NCI-H226 (cell line): ENCODE measurements at places on chromosomes 12 and 14.
A peak's percentile ranks its signal among the peaks of the same experiment; 100 is the strongest.

GRCh38 chr12:117058442-117059072 lies 40.7 kb downstream of the TESC start:
- no peak for DNase-seq

- DNase-seq: no peak
Observed at GRCh38 chr14:92413379-92413778, 90.4 kb downstream of the SLC24A4 start.

DNA sequence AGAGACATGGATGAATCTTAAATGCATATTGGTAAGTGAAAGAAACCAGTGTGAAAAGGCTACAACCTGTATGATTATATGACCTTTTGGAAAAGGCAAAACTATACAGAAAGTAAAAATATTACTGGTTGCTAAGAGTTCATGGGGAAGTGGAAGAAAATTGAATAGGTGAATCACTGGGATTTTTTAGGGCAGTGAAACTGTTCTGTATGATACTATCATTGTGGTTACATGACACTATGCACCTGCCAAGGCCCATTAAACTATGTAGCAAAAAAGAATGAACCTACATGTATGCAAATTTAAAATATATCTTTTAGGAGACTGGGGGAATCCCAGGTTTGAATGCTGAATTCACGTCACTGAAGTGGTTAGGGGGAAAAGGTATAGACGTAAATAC lies 12.6 kb upstream of the OR8S1 start:
- no peak for DNase-seq

DNA sequence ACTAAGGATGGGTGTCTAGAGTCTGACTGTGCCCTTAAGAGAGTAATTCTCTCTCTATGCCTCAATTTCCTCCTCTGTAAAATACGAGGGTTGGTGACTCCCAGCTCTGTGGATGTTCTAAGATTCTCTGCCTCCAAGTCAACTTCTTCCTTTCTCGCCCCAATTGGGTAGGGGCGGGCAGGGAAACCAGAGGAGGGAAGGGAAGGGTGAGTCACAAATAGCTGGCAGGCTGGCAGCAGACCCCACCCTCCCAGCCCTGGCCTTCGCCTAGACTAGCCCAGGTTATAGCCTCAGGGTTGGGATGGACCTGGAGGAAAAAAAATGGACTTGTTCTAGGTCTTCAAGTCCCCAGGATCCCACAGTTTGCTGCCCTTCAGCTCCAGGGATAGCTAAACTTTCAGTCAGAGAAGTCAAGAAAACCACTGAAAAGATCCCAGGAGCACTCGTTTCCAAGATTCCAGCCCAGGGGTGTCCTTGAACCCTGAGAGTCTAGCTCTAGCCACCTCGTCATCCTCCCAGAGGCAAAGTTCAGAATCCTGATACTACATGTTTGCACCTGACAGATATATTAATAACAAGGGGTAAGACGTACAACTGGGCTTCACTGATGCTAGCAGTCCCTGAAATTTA lies 2.3 kb downstream of the DGKA start:
- DNase-seq: peak; percentile 86

GRCh38 chr14:59217011-59217410 lies 28.5 kb downstream of the DAAM1 start:
- no peak for DNase-seq

- peak; percentile 22 for DNase-seq
Observed at GRCh38 chr14:89856871-89857345, 97.6 kb downstream of the EFCAB11 start.

DNA sequence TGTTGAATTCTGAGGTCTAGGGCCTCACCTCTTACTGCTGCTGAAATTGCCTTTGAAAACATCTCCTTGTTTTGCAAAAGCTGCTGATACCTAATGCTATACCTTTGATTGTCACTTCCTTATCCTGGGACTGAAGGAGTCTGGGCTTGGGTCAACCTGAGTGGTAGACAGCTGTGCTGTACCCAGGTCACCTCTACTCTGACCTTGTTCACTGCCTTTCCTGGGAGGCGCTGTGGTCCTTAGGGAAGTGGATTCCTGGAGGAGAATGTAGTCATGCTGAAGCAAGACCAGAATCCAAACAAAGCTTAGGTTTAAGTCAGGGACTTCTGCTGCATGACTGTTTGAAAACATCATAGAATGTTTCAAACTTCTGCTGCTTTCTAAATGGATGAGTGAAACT lies 191.4 kb downstream of the SNAPC1 start:
- no peak for DNase-seq

DNA sequence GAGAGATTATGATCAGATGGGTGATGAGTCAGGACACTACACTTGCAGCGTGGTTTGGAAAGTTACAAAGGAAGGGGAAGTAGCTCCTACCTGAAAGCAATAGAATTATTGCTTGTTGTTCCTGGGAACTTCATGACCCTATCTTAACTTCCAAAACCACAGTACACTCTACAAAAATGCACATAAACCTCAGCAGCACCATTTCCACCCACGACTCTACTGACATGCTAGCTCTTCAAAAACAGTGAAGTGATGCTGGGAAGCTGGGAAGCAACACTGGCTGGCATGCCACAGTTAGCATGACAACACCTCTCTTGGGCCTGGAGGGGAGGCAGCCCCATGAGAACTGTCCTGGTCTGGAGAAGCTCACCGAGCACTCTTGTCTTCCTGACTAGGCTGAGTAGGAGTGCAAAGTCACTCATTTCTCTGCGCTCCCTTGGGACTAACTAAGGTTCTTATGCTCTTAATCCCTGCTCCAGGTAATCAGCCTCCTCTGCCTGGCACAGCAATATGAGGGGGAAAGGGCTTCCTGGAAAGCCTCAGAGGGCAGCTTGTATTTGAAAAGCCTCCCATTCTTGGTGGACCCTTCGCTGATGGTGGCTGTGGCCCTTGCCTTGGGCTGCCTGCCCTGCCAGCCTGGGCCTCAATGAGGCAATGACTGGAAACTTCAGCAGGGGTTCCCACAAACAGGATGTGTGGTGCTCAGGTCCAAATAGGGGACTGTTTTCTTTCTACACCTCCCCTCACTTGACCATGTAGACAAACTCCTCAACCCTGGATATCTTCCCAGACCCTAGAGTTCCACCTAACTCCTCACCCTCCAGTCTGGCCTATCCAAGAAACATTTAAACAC lies 1.2 kb downstream of the KRT3 start:
- DNase-seq: peak; percentile 30

DNA sequence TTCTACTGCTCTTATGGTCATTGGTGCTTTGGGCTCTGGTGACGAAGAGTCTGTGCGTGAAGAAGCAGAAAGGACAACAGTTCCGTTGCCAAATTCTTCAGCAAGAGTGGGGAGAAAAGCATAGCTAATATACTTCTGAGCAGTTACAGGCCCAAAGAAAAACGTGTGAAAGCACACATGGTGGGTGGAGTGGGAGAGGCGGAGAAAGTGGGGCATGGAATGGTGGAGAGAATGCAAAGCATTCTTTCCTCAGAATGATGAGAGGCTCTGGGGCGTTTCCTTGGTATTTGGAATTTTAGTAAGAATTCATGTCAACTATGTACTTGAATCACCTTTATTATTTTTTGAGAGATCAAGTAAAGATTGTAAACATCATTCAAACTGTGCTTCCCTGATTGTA lies 396.1 kb downstream of the NAV3 start:
- no peak for DNase-seq

DNA sequence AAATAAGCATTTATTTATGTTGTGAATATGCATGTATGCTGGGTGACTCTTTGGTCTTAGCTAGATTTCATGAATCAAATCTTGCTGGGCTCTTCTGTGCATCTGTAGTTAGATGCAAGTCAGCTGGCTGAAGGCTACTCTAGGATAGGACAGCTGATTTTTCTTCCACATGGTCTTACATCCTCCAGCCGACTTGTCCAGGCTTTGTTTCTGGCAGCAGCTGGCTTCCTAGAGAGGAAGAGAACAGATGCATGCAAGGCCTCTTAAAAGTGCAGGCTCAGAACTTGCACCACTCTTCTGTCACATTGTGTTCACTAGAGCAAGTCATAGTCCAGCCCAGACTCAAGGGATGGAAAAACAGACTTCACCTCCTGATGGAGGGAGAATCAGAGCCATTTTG lies 435.4 kb upstream of the STXBP6 start:
- DNase-seq: no peak

GRCh38 chr12:46390881-46391280 lies 18.3 kb upstream of the SLC38A2 start:
- DNase-seq: no peak

DNA sequence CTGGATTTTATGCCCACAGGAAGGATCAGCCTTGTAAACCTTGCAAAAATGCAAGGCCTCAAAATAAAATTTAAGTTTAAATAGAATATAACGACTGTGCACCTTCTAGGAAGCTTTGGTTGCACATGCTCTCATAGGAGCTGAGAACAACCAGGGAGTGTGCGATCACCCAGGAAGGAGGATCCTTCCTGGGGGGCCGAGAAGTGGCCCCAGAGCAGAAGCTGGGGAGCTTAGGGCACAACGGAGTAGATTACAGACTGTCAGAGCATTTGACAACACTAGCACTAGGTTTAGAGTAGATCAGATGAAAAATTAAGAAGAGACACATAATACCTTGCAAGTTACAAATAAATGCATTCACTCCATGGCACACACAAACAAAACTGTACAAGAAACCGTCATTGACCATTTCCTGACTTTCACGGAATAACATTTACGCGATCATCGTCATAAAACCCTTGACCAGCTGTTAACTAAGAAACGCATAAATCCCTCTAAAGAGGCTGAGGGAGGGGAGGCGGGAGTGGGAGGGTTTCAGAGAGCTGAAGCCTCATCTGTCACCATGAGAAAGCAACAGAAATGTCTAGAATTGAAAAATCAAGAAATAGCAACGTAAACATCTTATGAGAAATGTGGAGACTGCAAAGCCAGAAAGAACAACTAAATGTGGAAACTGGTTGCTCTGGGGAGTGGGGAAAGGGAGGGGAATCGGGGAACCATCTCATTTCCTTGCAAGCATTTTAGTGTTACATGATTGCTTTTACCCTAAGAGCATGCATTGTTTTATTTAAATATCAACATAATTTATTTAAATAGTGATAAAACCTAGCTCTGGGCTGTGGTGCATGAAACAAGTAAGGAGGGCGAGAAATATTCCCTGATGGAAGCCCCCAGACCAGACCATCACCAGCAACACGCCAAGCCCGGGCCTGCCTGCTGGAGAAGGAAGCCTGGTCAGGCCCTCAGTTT lies 13.1 kb upstream of the CCDC85C start:
- no peak for DNase-seq

DNA sequence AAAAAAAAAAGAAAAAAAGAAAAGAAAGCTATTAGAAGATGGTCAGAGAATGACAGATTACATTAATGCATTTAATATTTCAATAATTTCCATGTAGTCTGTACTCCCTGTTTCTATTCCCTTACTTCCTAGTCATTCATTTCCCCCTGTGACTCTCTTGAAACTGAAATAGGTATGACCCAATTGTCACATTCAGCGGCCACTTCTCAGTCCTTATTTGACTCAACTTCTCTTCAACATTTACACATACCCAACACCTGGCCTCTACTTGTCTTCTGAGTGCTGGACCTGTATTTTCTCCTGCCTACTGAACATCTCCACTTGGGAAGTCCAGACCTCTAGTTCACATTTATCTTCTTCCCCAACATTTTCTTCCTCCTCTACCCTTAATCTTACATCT lies 7.2 kb downstream of the EEA1 start:
- no peak for DNase-seq

GRCh38 chr12:64402181-64402580 lies 2.0 kb upstream of the XPOT start:
- no peak for DNase-seq

- no peak for DNase-seq
Observed at GRCh38 chr14:81042438-81042837, 87.0 kb downstream of the TSHR start.

DNA sequence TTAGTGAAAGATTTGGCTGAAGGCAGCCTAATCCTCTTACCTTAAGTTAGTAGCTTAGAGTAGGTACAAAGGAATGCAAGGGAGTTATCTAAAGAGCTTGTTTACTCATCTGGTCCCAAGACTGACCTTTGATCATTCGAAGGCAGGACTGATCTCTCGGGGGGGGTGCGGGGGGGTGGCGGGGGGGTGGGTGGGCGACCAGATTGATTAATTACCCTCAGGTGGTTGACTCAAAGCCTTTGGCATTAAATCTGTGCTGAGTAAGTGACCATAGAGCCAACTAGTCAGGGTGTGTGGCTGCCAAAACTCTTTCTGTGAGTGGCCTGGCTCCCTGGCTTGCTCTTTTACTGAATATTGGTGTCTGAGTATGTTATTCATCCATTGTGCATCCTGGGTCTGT lies 731.9 kb upstream of the FBXO33 start:
- DNase-seq: peak; percentile 72

- DNase-seq: no peak
Observed at GRCh38 chr14:25696176-25696575, 646.2 kb upstream of the STXBP6 start.

DNA sequence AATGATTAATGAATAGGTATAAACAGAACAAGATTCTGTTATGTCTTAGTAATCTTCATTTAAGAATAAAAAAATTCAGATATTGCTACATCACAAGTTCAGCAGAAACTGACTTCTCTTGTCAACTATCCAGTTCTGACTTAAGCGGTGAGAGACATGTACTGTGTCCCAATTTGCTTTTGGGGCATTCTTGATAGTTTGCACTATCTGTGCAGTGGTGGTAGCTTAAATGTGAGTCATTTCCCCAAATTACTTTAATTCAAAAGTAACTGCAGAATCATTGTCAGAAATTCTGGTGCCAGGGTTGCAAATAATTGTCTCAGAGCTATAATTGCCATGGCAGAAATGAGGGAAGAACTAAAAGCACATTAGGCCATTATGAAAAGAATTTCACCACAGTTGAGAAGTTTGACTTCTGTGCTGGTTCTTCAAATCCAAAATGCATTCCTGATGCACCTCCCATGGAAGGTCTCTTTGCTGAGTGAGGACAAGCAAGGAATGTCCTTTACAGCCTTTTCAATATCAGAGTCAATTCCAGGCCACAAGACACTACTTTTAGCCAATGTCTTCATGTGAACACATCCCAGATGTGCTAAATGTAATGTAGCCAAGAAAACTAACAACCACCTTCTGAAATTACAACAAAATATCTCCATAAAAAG lies 304.7 kb downstream of the SSPN start:
- DNase-seq: no peak

- DNase-seq: no peak
Observed at GRCh38 chr14:73176685-73177084, 40.4 kb downstream of the PSEN1 start.
